ENCODE measurements at places on chromosomes 5 and 9.

DNA sequence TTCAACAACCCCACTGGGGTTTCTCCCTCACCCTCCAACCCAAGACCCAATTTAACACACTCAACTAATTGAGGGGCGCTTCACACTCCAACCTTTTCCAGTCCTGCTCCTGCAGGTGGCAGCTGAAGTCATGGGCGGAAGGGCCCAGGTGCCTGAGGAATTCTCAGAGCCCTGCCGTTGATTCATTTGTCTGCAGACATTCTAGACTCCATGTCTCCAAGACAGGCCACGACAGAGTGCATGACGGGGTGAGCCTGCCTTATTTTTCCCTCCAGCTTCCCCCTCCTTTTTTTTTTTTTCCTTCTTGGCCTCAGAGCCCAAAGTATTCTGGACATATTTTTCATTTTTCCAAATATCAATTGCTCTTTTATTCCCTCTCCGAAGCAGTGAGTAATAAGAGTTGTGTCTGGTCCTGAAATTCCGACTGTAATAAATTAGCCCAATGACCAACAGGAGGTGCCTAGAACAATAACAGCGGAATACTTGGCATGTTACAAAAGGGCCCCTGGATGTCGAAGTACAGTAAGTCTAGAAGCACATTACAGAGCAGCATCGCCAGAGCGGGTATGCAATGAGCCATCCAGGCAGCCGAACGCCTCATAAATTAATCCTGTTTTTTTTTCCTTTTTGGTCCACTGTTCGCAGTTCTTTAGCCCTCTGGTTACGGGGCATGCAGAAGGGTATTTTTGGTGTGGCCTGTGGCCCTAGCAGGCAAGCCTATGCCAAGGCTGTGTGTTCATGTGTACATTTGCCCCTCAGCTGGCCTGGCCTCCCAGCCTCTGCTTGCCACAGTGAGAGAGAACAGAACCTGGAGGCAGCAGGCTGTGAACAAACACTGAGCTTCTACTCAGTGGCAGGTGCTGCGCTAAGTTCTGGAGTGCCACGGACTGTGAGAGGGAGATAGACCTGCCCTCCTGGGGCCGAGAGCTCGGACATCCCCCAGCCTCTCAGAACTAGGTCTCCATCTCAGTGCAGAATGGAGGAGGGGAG, 8.6 kb upstream of the SMIM23 start:
- no peak for DNase-seq

GRCh38 chr5:140236891-140237598, 62.1 kb downstream of the CYSTM1 start:
- DNase-seq = no peak

DNA sequence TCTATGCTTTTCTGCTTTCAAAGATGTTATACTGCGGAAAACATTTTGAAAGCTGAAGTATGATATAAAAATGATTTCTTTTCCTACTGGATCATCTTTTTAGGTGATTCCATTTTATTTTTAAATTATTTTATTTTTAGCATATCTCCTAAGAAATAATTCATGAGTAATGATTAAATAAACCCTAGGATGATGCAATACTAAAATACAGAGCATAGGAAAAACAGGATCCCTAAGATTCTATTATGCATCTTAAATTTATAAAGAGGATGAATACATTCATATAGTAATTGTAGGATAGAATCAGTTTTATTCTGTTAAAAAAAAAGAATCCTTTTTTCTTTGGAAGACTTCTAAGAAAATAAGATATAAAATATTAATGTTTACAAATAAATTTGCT, 10.9 kb downstream of the POLK start:
- DNase-seq = no peak

DNA sequence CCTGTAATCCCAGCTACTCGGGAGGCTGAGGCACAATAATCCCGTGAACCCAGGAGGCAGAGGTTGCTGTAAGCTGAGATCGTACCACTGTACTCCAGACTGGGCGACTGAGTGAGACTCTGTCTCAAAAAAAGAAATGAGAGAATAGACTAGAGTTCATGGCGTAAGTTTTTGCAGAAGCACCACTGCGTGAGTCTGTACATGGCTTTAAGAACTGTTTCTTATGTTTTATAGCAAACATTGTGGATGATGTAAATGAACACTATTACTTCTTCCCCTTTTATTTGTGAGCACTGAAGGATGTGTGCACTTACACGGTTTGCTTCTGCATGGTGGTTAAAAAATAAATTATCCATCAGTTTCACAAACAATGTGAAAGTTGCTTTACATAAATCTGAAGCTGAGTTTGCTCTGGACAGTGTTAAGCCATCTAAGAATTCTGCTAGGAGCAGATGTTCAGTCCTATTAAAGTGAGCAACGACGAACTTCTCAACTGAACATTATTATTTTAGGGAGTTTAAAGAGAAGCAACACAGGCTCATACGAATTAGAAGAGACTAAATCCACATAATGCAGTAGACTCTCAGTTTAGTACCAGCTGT, 52.5 kb downstream of the ZFAND5 start:
- no peak for DNase-seq

DNA sequence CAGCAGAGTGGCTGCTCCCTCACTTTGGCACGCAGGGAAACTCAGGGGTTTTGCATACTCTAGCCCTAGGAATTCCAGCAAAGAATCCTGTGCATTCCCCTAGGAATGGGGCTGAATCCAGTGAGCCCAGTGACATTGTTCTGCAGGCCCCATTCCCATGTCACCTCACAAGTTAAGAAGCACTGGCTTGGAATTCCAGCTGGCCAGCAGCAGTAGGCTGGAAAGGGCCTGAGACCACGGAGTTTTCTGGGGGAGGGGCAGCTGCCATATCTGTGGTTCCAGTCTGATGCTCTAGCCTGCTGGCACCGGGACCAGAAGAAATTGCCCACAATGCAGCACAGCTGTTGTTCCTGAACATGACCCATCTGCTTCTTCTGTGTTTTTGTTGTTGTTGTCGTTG, 217.6 kb upstream of the DMRTA1 start:
- DNase-seq = no peak

DNA sequence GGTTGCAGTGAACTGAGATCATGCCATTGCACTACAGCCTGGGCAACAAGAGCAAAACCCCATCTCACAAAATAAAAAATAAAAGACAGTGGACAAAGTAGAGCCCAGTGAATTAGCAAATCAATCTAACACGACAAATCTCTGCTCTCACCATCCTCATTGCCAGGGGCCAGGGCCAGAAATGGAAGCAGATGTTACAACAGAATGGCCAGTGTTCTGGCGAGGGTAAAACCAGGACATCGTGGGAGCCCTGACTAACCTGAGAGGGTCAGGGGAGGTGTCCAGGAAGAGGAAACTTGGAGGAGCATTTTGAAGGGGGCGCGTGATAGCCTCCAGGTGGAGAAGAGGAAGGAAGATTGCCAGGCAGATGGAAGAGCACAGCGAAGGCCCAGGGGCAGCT, 58.4 kb downstream of the NEURL1B start:
- no peak for DNase-seq

DNA sequence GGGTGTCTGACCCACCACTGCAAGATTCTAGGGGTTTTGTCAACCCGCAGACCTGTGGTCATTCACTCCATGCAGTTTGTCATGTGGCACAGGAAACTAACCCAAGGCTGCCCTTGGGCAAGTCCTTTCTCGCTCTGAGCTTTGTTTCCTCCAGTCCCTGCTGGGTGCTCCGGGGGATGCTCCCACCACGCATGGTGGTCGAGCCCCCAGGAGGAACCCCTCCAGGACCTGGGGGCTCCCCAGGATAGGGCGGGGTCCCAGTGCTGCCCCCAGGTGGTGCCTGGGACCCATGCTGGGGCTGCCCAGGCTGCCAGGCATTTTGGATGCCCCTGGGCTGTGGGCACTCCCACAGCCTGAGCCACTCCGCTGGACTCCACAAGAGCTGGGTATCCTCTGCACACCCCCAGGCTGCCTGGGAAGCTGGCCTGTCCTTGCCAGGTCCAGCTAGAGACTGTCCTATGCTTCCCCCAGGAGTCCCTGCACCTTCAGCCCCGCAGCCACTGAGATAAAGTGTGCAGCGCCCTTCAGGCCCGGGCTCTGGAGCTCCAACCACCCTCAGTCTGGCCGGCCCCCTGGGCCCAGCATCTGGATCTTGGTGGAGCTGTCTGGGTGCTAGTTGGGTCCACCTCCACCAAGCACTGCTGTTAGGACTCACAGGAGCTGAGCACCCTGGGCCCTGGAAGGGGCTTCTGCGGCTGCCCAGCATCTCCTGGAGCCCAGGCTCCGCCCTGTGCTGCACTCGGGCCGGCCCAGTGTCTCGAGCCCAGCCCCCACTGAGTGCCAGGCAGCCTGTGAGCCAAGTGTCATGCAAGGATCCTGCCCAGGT, 104.3 kb downstream of the PHF2 start:
- peak; percentile 7 for DNase-seq

- DNase-seq = no peak
Measured at GRCh38 chr5:176748073-176748966, 62.0 kb upstream of the UNC5A start.

GRCh38 chr5:104312481-104312880, 749.9 kb upstream of the NUDT12 start:
- DNase-seq = no peak

- DNase-seq = no peak
Measured at GRCh38 chr9:93203026-93203717, 19.2 kb downstream of the WNK2 start.

GRCh38 chr5:87413343-87413645, 564 bp upstream of the CCNH start:
- no peak for DNase-seq

DNA sequence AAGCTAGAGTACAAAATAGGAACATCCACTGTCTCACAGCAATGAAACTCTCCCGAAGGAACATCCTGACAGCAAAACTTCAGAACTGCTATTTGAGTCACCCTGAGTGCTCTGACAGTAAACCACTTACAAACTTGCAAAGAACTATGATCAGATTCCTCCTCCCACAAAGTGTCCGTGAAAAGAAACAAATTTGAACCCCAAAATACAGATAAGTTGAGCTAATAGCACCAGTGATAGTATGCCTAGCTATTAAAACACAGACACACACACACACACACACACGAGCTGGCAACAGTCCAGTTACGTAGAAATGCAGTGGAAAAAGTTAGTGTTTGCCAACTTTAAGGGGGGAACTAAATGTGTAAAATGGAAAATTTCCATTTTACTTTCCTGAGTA, 3.1 kb upstream of the GLIS3 start:
- DNase-seq = no peak

DNA sequence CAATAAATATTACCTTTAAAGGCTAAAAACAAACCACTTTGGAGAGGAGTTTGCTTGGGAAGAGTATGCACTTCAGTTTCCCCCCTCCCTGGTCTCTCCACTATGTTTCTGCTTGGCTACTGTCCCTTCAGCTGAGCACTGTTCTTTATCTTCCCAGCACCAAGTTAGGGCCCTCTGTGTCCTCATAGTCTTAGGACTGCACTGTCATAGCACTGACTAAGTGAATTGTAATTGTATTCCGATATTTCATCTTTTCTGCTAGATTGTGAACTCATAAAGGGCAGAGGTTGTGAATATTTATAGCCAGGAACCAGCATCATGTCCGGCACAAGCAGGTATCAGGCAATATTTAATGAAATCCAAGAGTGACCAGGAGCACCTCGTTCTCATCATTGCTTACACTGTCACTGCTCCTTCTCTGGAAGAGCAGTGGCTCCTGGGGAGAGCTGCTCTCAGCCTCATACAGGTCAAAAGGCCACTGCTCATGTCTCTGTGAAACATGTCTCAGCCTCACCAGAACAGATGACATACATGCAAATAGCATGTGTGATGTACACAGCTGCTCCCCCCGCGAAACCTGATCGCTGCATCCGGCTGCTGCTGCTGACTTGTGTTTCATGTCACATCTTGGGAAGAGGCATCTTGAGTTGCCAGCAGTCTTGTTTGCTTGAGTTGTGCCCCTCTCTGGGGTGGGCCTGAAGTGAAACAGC, 279.7 kb upstream of the MSX2 start:
- DNase-seq = no peak

- no peak for DNase-seq
Measured at GRCh38 chr9:73152953-73153352, 1.3 kb downstream of the ANXA1 start.

GRCh38 chr5:150570333-150570732, 62.4 kb downstream of the NDST1 start:
- no peak for DNase-seq

GRCh38 chr5:175638305-175638704, 19.6 kb upstream of the HRH2 start:
- no peak for DNase-seq

DNA sequence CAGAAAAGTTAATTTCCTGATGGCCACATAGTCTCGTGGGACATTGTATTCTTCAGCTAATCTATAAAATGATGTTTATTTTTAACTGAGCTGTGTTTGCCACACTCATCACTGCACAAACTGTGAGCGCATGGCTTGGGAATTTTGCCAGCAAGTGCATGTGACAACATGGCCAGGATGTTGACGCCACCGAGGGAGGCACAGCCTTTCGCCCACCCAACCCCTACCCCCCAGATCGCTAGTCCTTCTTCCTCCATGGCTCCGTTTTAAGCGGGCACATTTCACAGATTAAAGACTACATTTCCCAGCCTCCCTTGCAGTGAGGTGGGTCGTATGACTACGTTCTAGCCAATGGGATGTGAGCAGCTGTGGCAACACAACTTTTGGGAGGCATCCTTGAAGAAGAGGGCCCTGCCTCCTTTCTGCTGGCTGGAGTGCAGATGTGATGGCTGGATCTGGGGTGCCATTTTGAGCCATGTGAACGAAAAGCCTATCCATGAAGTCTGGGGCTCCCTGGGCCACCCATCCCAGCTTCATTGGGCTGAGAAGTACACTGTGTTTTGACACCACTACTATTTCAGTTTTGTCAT, 7.9 kb downstream of the NRARP start:
- DNase-seq = peak; percentile 39

- no peak for DNase-seq
Measured at GRCh38 chr5:167895899-167896659, 395.4 kb upstream of the WWC1 start.

DNA sequence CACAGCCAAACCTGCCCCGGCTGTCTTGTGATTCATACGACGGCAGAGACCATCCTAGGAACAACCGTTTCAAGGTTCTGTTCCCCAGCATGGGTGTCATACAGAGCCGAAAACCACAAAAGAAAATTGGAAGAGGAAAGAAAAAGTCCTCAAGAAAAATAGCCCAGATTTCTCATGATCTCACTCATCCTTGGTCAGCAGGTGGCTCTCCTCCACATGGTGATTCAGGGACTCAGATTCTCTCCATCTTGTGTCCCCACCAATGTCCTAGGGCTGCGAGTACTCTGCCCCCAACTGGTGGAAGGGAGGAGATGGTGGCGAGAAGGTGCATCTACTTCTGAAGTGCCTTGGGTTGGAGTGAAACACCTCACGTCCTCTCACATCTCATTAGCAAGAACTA, 25.6 kb downstream of the PDZD2 start:
- no peak for DNase-seq

DNA sequence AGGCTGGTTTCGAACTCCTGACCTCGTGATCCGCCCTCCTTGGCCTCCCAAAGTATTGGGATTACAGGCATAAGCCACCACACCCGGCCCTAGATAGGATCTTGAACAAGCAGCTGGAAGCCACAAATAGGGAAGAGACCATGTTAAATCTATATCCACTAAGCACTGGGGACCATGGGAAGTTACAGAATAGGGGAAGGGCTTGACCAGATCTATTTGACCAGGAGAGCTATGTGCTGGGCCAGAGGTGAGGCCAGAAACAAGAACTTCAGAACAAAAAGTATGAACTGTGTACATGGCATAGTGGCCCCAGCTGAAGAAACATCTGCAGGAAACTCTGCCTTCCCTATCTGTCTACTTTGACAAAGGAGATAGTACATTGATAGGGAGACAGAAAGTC, 10.8 kb downstream of the KLF4 start:
- DNase-seq = no peak
